ENCODE measurements at places on chromosomes 4 and X. TPM values are rescaled to one million over a fixed set of nuclear protein-coding genes. Genes with fewer than 3 reads are reported as not detected.

Gene SLIT2
- 1.9 TPM for total RNA-seq

Gene RAB39B
- total RNA-seq = 0.09 TPM

Gene PPP4R3C
- total RNA-seq = not detected

Gene MRFAP1L1
- total RNA-seq = 27.1 TPM

Gene TCEAL6
- total RNA-seq = not detected

Gene PF4V1
- total RNA-seq = not detected

Gene KIT
- 10.0 TPM for total RNA-seq

Measured in left colon (tissue), 2 donors.